Activated T-helper 1 cell treated with anti-CD3 and anti-CD28 coated beads, Interleukin-2, amount 50 U/mL, for 16 hours (primary cell): ENCODE measurements at places on chromosomes 1 and 21.

GRCh38 chr1:232982238-232982944 lies 32.0 kb downstream of the NTPCR start:
- no peak for DNase-seq

- no peak for DNase-seq
Measured at GRCh38 chr1:22832414-22832786, 121.8 kb downstream of the EPHB2 start.

DNA sequence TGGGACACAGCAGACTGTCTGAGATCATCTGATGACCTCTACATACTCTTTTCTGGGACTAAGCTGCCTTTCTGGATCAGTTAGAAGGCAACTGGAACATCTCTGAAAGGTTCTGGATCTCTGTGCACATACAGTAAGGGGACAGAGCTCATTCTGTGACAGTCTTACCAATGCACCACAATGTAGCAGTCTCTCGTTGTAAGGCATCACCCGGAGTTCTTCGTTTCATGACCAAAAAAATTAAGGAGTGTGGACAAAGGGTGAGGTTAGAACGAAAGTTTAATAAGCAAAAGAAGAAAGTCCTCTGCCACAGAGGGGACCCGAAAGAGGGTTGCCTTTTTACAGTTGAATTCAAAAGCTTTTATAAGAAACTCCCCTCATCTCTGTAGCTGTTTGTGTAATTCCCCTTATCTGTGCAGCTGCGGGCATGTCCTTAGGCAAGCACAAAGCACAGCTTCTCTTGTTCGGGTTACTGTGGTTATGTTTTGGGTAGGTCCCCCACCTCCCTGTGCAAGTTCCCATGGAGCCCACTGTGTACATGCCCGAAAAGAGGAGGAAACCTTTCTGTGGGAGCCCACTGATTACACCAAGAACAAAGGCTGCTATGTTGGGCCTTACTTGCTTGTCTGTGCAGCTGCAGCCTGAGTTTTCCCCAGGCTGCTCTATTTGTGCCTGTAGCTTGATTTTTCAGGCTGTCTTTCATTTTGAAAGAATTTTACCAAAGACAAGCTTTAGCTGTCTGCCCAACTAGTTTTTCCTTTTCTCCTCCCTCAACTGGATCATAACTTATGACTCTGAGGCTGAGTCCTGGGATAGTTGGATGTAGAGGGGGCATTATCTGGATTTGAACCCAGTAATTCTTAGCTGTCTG lies 53.1 kb upstream of the CACNA1E start:
- DNase-seq, result no peak

- DNase-seq, result no peak
Measured at GRCh38 chr1:200708769-200709168, 29.9 kb upstream of the CAMSAP2 start.

- DNase-seq, result no peak
Measured at GRCh38 chr1:4696161-4696745, 41.8 kb downstream of the AJAP1 start.
